ENCODE measurements at places on chromosomes 7 and 10. TPM values are rescaled to one million over a fixed set of nuclear protein-coding genes. Genes with fewer than 3 reads are reported as not detected.

DNA sequence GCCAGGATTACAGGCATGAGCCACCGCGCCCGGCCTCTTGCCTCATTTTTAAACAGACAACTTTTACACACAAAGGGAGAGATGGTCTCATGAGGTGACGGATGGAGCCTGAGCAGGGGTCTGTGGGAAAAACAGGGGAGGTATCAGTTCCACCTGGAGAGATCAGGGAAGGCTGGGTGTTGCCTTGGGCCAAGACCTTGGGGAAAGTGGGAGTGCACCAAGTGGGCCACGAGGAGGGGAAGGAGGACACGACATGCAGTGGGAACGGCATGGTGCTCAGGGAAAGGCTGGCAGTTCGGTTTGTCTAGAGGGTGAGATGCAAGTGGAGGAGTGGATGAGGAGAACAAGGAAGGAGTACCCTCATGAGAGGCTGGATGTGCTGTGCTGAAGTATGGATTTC is 8.9 kb upstream of the ZNF777 start:
- no peak overlapping the region for H3K4me3 ChIP-seq
- DNase-seq = peak; percentile 47
- H3K4me1 ChIP-seq = no peaks in the 10 kb centered on the region
- no peak overlapping the region for H3K27ac ChIP-seq

DNA sequence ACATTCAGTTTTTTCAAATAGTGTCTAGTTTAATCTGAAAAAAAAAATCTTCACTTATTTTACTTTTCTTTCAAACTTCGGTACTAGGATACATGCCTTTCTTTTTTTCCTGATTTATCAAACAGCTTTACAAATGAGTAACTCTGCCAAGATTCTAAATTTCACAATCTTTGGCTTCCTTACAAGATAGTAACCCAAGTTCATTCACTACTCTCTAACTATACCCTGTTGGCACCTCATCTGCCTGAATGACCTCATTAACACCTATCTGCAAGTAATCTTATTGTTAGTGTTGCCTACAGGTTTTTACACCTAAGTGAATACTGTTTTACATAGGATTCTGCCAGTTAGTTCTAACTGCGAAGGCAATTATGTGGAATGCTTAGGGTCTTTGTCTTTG is 159.8 kb downstream of the FOXP2 start:
- no peak overlapping the region for H3K4me3 ChIP-seq
- no peaks in the 10 kb centered on the region for H3K36me3 ChIP-seq
- no peaks in the 10 kb centered on the region for H3K27me3 ChIP-seq
- DNase-seq = no peak
- H3K4me1 ChIP-seq = no peaks in the 10 kb centered on the region

GRCh38 chr7:69190763-69191162 is 407.5 kb upstream of the AUTS2 start:
- H3K4me3 ChIP-seq = no peak overlapping the region
- no peaks in the 10 kb centered on the region for H3K27me3 ChIP-seq
- no peaks in the 10 kb centered on the region for H3K36me3 ChIP-seq
- no peak overlapping the region for H3K27ac ChIP-seq

DNA sequence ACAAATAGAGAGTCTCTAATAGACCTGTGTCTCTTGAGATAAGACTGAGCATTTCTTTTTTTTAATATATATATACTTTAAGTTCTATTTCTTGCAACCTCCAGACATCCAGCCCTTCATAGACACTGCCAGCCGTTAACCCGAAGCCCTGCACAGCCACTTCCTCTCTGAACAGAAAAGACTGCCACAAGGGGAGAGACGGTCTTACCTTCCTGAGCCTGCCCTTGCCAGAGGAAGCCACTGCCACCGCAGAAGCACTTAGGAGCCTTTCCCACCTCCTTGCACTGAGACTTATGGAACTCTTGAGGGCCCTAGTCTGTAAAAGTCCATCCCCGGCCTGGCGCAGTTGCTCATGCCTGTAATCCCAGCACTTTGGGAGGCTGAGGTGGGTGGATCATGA is 31.8 kb upstream of the PRSS1 start:
- no peaks in the 10 kb centered on the region for H3K27me3 ChIP-seq
- H3K4me3 ChIP-seq = no peak overlapping the region
- H3K27ac ChIP-seq = no peak overlapping the region
- H3K36me3 ChIP-seq = no peaks in the 10 kb centered on the region
- no peaks in the 10 kb centered on the region for H3K4me1 ChIP-seq

- DNase-seq = no peak
- H3K4me3 ChIP-seq = no peak overlapping the region
- peaks cover 85% of the 10 kb centered on the region for H3K4me1 ChIP-seq
- no peaks in the 10 kb centered on the region for H3K27me3 ChIP-seq
- H3K27ac ChIP-seq = no peak overlapping the region
These were observed 73.9 kb downstream of the KAT6B start for GRCh38 chr10:74900297-74900696.

GRCh38 chr10:96972264-96972663 is 140.2 kb downstream of the LCOR start:
- H3K4me1 ChIP-seq = no peaks in the 10 kb centered on the region
- DNase-seq = no peak
- no peak overlapping the region for H3K27ac ChIP-seq
- H3K4me3 ChIP-seq = no peak overlapping the region
- H3K36me3 ChIP-seq = no peaks in the 10 kb centered on the region

The GDF10 gene
- 27.0 TPM for total RNA-seq

DNA sequence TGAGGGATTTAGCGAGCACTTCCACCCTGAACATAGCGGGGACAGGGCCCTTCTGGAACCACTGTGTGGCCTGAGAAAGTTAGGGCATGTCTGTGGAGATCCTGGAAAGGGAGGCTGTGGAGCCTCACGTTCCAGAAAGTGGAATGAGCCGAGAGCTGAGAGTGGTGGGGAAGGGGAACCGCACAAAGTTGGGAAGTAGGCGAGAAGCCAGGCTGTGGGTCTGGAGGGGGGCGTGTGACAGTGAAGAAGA is 10.4 kb upstream of the PAX2 start:
- no peaks in the 10 kb centered on the region for H3K36me3 ChIP-seq
- H3K27ac ChIP-seq = no peak overlapping the region
- no peak overlapping the region for H3K4me3 ChIP-seq

The CPA4 gene
- total RNA-seq = not detected

The HOXA9 gene
- not detected for total RNA-seq

DNA sequence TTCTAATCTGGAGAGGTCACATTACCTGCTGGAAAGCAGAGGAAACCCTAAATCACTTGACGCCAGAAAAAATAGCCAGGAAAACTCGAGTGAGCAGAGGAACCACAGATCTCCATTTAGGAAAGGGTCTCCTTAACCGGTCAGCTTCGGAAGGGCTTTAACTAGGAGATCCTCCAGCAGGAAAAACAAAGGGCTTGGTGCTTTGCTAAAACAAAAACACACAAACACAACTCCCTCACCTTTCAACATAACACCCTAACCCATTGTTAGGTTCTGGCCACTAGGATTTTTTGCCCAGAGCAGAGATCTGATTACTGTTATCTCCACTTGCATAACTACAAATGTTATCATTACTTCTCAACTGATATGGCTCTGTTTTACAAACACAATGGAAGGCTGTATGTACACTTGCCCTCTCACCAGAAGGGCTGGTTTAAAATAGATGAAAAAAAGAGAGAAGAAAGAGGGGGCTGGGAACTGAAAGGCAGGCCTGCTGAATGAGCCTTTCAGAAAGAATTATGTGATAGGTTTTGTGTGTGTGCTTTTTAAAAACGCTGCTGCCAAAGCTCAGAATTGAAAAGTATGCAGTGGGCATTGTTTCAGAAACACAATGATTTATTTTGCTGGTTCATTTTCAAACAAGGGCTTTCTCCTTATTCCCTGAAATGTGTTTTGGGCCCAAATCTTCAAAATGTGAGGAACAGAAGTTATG is 161.5 kb downstream of the FGFR2 start:
- H3K4me1 ChIP-seq = peaks cover 4% of the 10 kb centered on the region
- DNase-seq = no peak
- H3K36me3 ChIP-seq = no peaks in the 10 kb centered on the region
- H3K27me3 ChIP-seq = no peaks in the 10 kb centered on the region
- no peak overlapping the region for H3K27ac ChIP-seq

- peak; percentile 75 for DNase-seq
- no peaks in the 10 kb centered on the region for H3K36me3 ChIP-seq
- no peak overlapping the region for H3K4me3 ChIP-seq
- H3K4me1 ChIP-seq = no peaks in the 10 kb centered on the region
- no peak overlapping the region for H3K27ac ChIP-seq
- no peaks in the 10 kb centered on the region for H3K27me3 ChIP-seq
These were observed 134.6 kb downstream of the ZNF467 start for GRCh38 chr7:149638566-149639320.

The LRIT1 gene
- total RNA-seq = not detected

- no peak overlapping the region for H3K4me3 ChIP-seq
- no peak for DNase-seq
- H3K4me1 ChIP-seq = no peaks in the 10 kb centered on the region
- no peaks in the 10 kb centered on the region for H3K27me3 ChIP-seq
These were observed 13.5 kb downstream of the CREM start for GRCh38 chr10:35140126-35140525.

The AVPI1 gene
- 65.5 TPM for total RNA-seq

The GDF2 gene
- not detected for total RNA-seq

DNA sequence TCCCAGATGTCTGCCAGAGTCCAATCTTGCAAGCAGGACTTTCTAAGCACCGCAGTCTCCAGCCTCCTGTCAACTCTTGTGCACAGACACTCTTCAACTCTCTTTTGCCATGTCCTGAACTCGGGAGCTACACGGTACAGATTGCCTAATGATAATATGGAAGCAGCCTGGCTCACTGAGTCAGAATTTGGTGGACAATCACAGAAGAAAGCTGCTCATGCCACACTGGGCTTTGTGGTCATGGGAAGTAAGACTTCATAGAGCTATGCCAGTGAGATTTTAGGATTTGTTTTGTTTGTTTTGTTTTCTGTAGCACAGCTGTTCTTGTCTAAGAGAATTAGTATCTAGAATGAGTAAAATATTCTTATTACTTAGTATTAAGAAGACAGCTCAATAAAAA is 144.1 kb upstream of the PRSS58 start:
- no peak overlapping the region for H3K4me3 ChIP-seq
- H3K27ac ChIP-seq = no peak overlapping the region
- DNase-seq = no peak
- no peaks in the 10 kb centered on the region for H3K27me3 ChIP-seq
- H3K36me3 ChIP-seq = no peaks in the 10 kb centered on the region
- no peaks in the 10 kb centered on the region for H3K4me1 ChIP-seq

- peaks cover 39% of the 10 kb centered on the region for H3K4me1 ChIP-seq
- H3K4me3 ChIP-seq = peak overlapping the region; percentile 91
- H3K27ac ChIP-seq = peak overlapping the region; percentile 96
- DNase-seq = no peak
These were observed 1.5 kb downstream of the UBTD1 start for GRCh38 chr10:97500297-97500575.

DNA sequence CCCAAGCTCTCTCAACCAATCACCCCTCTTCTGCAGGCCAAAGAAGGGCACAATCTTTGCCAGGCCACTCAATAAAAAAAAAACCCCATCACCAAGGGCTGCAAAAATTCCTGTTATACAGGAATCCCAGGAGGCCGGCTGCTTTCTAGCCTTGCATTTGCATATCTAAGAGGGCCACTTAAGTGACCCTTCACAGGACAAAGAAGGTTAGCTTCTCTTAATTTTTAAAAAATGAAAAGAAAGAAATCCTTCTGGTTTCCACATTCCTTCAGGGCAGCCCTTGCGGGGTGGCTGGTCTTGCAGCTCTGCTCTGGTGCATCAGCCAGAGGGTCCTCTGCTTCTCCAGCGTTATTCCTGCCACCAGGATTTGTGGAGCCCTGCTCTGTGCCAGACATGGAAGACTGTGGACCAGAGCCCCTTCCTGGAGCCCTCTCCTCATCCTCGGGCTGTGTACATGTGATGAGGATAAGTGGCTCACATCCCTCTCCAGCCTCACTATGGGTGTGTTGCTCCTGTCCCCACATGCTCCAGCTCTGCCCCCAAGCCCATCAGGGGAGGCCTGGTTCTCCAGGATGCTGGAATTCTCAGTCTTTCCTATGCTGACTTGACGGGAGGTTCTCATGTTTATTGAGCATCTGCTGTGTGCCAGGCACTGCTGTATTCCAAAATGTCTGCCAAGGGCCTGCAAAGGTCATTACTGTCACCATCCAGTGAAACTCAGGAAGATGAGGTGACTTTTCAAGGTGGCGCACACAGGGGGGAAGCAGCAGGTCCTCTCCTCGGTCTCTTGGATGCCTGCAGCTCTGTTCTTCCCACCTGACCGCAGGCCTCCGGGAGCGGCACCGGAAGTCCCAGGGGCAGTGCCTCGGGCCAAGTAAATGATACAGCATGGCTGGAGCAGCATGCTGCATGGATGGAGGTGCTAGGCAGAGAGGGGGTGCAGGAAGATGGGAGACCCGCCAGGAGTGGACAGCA is 67.7 kb downstream of the ARHGAP22 start:
- no peaks in the 10 kb centered on the region for H3K4me1 ChIP-seq
- no peak overlapping the region for H3K4me3 ChIP-seq
- no peak for DNase-seq
- H3K27ac ChIP-seq = no peak overlapping the region
- no peaks in the 10 kb centered on the region for H3K36me3 ChIP-seq

- peaks cover 5% of the 10 kb centered on the region for H3K27me3 ChIP-seq
- no peaks in the 10 kb centered on the region for H3K4me1 ChIP-seq
- H3K4me3 ChIP-seq = no peak overlapping the region
- H3K27ac ChIP-seq = no peak overlapping the region
- H3K36me3 ChIP-seq = no peaks in the 10 kb centered on the region
These were observed 12.9 kb downstream of the C10orf67 start for GRCh38 chr10:23331567-23332301.

DNA sequence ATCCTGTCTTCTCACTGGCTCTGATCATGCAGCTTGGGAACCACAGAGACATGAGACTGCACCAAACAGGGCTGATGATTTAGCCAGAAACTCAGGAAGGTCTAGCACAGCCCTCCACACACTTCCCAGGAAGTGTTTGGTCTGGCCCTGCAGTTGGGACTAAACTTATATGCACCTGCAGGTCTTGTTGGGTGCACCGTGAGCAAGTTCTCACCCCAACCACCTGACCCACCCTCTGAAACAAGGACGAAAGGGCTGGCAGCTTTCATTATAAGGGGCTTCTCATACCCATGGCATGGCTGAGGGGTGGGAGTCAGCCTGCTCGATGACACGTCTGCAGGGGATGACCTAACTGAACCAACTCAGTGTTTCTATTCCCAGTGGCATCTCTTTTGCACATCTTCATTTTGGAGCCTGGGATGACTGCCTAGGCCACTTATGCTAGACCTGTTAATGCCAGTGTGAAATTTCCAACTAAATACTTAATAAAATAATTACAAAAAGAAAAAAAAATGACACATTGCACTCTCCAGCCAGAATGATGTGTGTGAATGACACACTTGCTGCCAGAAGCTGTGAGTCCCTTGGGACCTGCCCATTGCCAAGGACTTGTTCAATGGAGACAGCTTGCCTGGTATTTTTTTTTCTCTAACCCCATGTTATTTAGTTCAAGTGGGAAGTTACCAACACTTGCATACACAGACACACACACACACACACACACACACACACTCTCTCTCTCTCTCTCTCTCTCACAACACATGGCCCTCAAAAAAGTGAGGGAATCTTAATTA is 102.6 kb downstream of the NEURL1 start:
- no peak overlapping the region for H3K27ac ChIP-seq
- peaks cover 12% of the 10 kb centered on the region for H3K36me3 ChIP-seq
- no peak overlapping the region for H3K4me3 ChIP-seq
- no peak for DNase-seq
- H3K27me3 ChIP-seq = no peaks in the 10 kb centered on the region
